Muscle of back (tissue), 13 donors: ENCODE measurements at places on chromosomes 3 and 15. TPM values are rescaled to one million over a fixed set of nuclear protein-coding genes. Genes with fewer than 3 reads are reported as not detected.

The KCNMB2 gene
- 17.2 TPM for polyA plus RNA-seq

The NR1I2 gene
- polyA plus RNA-seq: 0.22 TPM

The NR2E3 gene
- 8.1 TPM for polyA plus RNA-seq

The SLC6A1 gene
- polyA plus RNA-seq: 1.1 TPM

The SCAANT1 gene
- polyA plus RNA-seq: not detected

The ATP10A gene
- polyA plus RNA-seq: 2.4 TPM

The CPEB1 gene
- polyA plus RNA-seq: 0.73 TPM

The WDR76 gene
- polyA plus RNA-seq: 9.1 TPM

The GRIP2 gene
- polyA plus RNA-seq: 31.2 TPM

The INSYN1 gene
- 3.3 TPM for polyA plus RNA-seq

The AP4E1 gene
- 9.7 TPM for polyA plus RNA-seq

The HHLA2 gene
- not detected for polyA plus RNA-seq

The FMN1 gene
- 2.4 TPM for polyA plus RNA-seq

The RBP2 gene
- polyA plus RNA-seq: not detected

The GCNT3 gene
- polyA plus RNA-seq: 0.22 TPM

The C3orf52 gene
- polyA plus RNA-seq: 4.3 TPM

The ALG1L2 gene
- 1.6 TPM for polyA plus RNA-seq

The PTPRG gene
- polyA plus RNA-seq: 34.4 TPM

The EEF1AKMT4 gene
- 1.6 TPM for polyA plus RNA-seq

The PATL2 gene
- polyA plus RNA-seq: 1.6 TPM

The SLC38A3 gene
- 2.5 TPM for polyA plus RNA-seq

The TLR9 gene
- 0.11 TPM for polyA plus RNA-seq

The TTBK2 gene
- 11.5 TPM for polyA plus RNA-seq

The INKA1 gene
- polyA plus RNA-seq: 7.9 TPM

The TMEM108 gene
- 14.7 TPM for polyA plus RNA-seq

The CFAP91 gene
- 0.70 TPM for polyA plus RNA-seq

The RETNLB gene
- polyA plus RNA-seq: not detected

The UCN2 gene
- polyA plus RNA-seq: 1.1 TPM

The RLBP1 gene
- polyA plus RNA-seq: not detected

The BOC gene
- polyA plus RNA-seq: 53.7 TPM

The P2RY14 gene
- 1.5 TPM for polyA plus RNA-seq

The CADM2 gene
- polyA plus RNA-seq: 4.7 TPM

The SPATA12 gene
- 0.08 TPM for polyA plus RNA-seq

The CPNE9 gene
- polyA plus RNA-seq: not detected
